ENCODE measurements at places on chromosomes 12 and 14. TPM values are rescaled to one million over a fixed set of nuclear protein-coding genes. Genes with fewer than 3 reads are reported as not detected.

DNA sequence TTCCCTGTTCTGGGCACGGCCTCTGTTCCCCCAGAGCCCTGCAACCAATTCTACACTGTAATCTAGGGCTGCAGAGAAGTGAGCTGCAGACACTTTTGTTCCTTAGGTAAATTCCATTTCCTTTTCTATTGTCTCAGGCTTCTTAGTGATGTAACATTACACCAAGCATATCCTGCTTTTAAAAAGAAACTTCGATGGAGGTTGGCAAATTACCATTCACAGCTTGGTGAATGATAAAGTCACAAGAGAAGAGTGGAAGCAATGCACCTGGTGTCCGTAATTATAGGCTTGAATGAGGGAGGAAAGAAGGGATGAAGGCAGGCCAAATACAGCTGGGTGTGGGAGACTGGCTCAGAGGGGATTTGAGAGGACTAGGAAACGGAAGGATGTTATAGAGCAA is 68.6 kb downstream of the PPM1A start:
- no peaks in the 10 kb centered on the region for H3K4me1 ChIP-seq
- H3K27ac ChIP-seq, result no peak overlapping the region
- H3K27me3 ChIP-seq, result peaks cover 13% of the 10 kb centered on the region

GRCh38 chr12:116090516-116090915 is 187.0 kb downstream of the MED13L start:
- H3K36me3 ChIP-seq, result peaks cover 8% of the 10 kb centered on the region
- H3K27ac ChIP-seq, result no peak overlapping the region
- no peak for DNase-seq
- no peak overlapping the region for H3K4me3 ChIP-seq
- peaks cover 7% of the 10 kb centered on the region for H3K4me1 ChIP-seq

DNA sequence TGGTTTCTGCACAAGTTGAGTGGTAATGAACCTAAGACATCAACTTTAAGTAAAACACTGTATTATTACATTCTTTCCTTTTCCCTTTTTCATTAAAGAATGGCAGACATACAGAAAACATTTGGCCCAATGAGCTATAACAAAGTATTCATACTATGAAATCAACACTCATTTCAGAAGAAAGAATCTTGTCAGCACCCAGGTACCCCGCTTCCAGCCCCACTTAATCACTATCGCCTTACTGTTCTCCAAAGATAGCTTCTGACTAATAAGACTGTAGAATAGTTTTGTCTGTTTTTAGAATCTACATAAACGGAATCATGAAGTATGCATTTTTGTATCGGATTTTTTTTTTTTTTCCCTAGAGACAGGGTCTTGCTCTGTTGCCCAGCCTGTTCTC is 9.5 kb downstream of the CNTN1 start:
- no peak for DNase-seq
- H3K4me3 ChIP-seq, result no peak overlapping the region
- H3K27ac ChIP-seq, result no peak overlapping the region
- no peaks in the 10 kb centered on the region for H3K36me3 ChIP-seq
- no peaks in the 10 kb centered on the region for H3K4me1 ChIP-seq

DNA sequence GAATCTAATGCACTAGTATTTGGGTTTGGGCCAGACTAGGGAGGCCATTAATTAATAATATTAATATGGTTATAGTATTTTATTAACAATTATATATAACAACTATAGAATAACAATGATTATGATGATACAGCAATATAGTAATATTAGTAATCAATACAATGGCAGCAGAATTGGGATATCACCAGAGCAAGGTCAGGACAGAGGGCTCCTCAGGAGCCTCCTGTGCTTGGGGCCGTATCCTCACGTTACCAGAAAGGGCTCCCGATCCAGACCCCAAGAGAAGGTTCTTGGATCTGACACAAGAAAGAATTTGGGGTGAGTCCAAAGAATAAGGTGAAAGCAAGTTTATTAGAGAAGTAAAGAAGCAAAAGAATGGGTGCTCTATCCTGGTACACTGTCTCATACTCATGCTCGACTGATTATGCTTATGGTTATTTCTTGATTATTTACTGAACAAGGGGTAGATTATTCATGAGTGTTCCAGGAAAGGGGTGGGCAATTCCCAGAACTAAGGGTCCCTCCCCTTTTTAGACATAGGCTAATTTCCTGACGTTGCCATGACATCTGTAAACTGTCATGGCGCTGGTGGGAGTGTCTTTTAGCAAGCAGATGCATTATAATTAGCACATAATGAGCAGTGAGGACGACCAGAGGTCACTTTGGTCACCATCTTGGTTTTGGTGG is 61.6 kb downstream of the RIN3 start:
- H3K27me3 ChIP-seq, result no peaks in the 10 kb centered on the region
- peaks cover 4% of the 10 kb centered on the region for H3K36me3 ChIP-seq
- DNase-seq, result no peak
- no peak overlapping the region for H3K4me3 ChIP-seq
- peaks cover 19% of the 10 kb centered on the region for H3K4me1 ChIP-seq

GRCh38 chr14:100017553-100017952 is 47.7 kb upstream of the EVL start:
- no peaks in the 10 kb centered on the region for H3K4me1 ChIP-seq
- H3K4me3 ChIP-seq, result no peak overlapping the region
- H3K36me3 ChIP-seq, result no peaks in the 10 kb centered on the region
- no peak for DNase-seq

DNA sequence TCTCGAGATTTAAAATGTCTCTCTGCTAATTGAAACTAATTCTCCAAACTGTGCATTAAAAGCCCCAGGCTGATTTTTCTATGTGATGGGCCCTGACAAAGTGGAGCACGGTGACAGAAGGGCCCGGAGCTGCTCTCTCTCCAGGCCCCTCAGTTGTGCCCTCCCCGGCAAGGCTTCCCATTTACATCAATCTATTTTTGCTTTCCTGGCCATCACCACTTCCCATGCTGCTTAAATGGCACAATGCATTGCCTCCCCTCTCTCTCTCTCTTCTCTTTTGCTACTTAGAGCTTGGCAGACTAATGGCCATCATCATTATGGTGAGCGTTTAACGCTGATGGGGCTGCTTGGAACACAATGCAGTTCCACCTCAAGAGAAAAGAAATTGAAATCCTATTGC is 270.7 kb upstream of the DIO3 start:
- H3K27me3 ChIP-seq, result peaks cover 41% of the 10 kb centered on the region
- DNase-seq, result no peak
- H3K27ac ChIP-seq, result no peak overlapping the region

GRCh38 chr12:3263939-3264922 is 187.1 kb downstream of the TSPAN9 start:
- no peak for DNase-seq
- H3K4me3 ChIP-seq, result no peak overlapping the region
- H3K27ac ChIP-seq, result no peak overlapping the region
- H3K36me3 ChIP-seq, result no peaks in the 10 kb centered on the region
- H3K27me3 ChIP-seq, result peaks cover 17% of the 10 kb centered on the region

DNA sequence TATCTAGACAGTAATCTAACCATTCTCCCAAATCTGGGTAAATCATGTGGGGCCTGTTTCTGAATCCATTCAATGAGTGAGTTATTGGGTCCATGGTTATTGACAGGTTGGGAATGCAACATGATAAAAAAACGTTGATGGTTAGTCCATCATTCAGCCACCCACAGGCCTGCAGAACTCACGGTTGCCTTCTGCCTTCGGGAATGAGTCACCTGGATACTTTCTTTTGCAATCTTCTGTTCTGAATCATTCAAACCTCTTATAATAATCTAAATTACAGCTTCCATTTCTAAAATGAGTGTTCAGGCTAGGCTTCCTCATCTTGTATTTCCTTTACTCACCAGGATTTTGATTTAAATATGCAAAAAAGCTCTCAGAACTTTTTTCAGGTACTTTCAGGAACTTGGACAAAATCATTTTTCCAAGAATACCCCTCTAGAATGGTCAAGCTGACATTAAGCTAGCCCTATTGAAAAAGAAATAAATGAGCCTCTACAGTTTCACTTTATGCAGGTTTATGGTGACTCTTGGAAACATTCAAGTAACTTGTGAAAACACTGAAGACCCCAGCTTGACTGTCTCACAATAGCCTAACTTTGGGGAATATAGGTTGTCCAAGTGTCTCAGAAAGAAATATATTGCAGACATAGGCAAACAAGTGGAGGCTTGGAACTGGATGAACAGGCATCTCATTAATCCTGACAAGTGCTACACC is 94.4 kb downstream of the KCNK10 start:
- no peaks in the 10 kb centered on the region for H3K36me3 ChIP-seq
- DNase-seq, result no peak
- H3K4me3 ChIP-seq, result no peak overlapping the region

- no peaks in the 10 kb centered on the region for H3K4me1 ChIP-seq
- no peak for DNase-seq
- no peaks in the 10 kb centered on the region for H3K27me3 ChIP-seq
- H3K36me3 ChIP-seq, result no peaks in the 10 kb centered on the region
Measured at GRCh38 chr12:84355561-84355960, 557.0 kb downstream of the SLC6A15 start.

- no peaks in the 10 kb centered on the region for H3K4me1 ChIP-seq
- no peak for DNase-seq
- no peaks in the 10 kb centered on the region for H3K27me3 ChIP-seq
- no peak overlapping the region for H3K27ac ChIP-seq
- peaks cover 10% of the 10 kb centered on the region for H3K36me3 ChIP-seq
- H3K4me3 ChIP-seq, result no peak overlapping the region
Measured at GRCh38 chr12:98725476-98726247, 80.6 kb downstream of the APAF1 start.

DNA sequence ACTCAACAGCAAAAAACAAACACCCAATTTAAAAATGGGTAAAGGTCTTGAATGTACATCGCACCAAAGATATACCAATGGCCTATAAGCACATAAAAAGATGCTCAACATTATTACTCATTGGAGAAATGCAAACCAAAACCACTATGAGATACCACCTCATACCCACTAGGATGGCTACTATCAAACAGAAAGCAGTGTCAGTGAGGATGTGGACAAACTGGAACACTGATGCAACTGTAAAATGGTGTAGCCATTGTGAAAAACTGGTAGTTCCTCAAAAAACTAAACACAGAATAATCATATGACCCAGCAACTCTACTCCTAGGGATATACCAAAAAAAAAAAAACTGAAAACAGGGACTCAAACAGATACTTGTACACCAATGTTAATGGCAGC is 49.3 kb downstream of the CDK17 start:
- H3K27ac ChIP-seq, result no peak overlapping the region
- H3K4me3 ChIP-seq, result no peak overlapping the region
- H3K36me3 ChIP-seq, result no peaks in the 10 kb centered on the region
- H3K27me3 ChIP-seq, result no peaks in the 10 kb centered on the region

DNA sequence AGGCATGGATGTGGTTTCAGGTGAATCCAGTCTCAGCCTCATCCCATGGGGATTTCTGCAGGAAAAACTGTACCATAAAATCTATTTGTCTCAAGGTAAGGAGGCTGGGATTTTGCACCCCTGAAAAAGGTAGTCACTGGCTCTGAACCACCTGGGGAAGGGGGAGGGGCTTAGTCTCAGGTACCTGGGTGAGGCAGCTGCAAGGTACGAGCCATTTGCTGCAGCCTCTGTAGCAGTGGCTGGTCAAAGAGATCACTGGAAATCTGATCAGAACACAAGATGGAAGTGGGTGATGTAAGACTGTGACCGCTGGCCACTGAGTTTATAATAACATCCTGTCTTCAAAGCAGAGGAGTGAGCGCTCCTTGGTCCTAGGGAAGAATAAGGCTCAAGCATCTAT is 209.9 kb upstream of the NOS1 start:
- peaks cover 3% of the 10 kb centered on the region for H3K27me3 ChIP-seq
- H3K27ac ChIP-seq, result no peak overlapping the region
- H3K36me3 ChIP-seq, result no peaks in the 10 kb centered on the region
- no peaks in the 10 kb centered on the region for H3K4me1 ChIP-seq
- DNase-seq, result no peak

DNA sequence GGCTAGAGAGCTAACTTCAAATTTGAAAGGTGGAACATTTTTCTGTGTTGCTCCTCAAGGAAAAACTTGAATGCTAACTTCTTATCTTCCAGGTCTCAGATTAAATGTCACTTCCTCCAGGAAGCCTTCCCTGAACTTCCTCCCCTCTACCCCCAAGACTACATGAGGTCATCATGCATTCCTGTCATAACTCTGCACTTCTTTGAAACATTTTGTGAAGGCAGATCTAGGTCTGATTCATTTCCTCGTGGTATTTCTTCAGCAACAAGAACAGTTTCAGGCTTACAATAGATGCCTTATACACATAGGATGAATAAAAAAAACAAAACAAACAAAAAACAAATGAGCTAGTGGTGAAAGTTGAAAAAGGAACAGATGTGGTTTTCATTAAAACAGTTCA is 97.1 kb upstream of the SRRM4 start:
- H3K4me1 ChIP-seq, result no peaks in the 10 kb centered on the region
- H3K27ac ChIP-seq, result no peak overlapping the region
- no peaks in the 10 kb centered on the region for H3K36me3 ChIP-seq
- H3K4me3 ChIP-seq, result no peak overlapping the region
- no peaks in the 10 kb centered on the region for H3K27me3 ChIP-seq
- no peak for DNase-seq

DNA sequence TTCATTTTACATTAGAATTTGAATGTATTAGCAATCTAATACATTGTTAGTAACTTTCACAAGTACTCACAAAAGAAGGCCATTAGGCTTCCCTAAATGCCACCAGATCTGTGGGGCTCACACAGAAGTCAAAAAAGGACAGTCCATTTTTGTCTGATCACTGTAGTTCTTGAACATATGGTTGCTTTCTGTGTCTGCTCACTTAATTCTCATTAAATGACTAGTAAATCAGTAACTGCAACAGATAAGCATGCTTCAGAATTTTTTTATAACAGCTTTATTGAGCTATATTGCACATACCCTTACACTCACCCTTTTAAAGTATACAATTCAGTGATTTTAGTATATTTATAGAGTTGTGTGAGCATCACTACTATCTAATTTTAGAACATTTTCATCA is 71.4 kb downstream of the DENND5B start:
- H3K27ac ChIP-seq, result no peak overlapping the region
- peaks cover 9% of the 10 kb centered on the region for H3K27me3 ChIP-seq
- no peak for DNase-seq

DNA sequence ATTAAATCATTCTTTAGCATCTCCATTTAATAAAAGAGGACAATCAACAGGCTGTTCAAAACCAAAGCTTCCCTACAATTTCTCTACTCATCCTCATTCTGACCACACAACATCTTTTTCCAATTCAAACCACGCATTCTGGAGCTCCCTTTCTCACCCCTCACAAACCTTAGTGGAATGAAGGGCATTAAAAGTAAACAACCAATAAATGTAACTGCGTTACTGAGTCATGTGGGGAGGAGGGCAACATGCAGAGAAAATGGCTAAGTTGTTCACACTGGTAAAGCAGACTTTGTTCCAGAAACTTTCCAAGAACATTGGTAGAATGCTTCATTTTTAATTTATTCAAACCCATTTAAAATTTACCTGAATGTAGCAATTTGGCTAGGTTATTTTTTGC is 19.6 kb downstream of the SOX5 start:
- H3K27ac ChIP-seq, result no peak overlapping the region
- no peaks in the 10 kb centered on the region for H3K36me3 ChIP-seq
- no peaks in the 10 kb centered on the region for H3K4me1 ChIP-seq
- no peak for DNase-seq
- H3K4me3 ChIP-seq, result no peak overlapping the region
- H3K27me3 ChIP-seq, result no peaks in the 10 kb centered on the region

SCN8A gene
- total RNA-seq, result 1.0 TPM

KLRC2 gene
- total RNA-seq, result 3.0 TPM

PPFIA2 gene
- total RNA-seq, result not detected

KCNJ8 gene
- not detected for total RNA-seq

RDH11 gene
- 44.2 TPM for total RNA-seq

PAPLN gene
- 0.14 TPM for total RNA-seq

Measured in T-cell (primary cell).